Progenitor cell of endocrine pancreas (in vitro differentiated cells): ENCODE measurements at places on chromosomes 5 and 9. TPM values are rescaled to one million over a fixed set of nuclear protein-coding genes. Genes with fewer than 3 reads are reported as not detected.

DNA sequence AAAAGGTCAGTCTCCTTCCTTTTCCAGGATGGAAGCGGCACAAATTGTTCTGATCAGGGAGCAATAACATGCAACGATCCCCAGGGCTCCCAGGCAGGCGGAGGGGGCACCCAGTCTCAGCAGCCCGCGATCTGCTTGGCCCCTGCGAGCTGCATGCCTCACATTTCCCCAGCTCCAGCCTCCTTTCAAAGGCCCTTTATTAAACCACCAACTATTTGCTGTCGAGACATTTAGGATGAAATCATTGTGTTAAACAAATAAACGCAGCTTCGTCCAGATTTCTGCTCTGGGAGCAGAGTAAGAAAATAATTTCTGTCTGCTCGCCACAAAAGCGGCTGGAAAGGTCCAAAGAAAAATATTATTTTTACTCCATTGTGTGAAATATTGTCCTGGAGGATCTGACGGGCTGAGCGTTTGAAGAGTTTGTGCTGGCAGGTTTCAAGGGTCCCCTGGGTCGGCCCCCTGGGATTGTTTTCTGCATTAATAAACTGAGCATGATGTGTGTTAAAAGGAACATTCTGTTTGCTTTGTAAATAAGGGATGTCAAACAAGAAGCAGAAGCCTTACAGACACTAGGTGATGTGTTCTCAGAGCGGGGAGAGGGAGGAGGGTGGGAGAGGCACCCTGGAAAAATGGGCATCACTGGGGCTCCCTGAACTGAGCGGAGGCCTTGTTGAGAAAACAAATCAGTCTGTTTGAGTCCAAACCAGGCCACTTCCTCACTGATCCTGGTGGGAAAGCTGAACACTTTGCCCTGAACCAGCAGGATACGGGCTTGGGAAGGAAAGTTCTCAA lies 110.1 kb downstream of the FOXD1 start:
- no peak for DNase-seq

GRCh38 chr5:139670369-139671095 lies 22.4 kb downstream of the CXXC5 start:
- no peak for DNase-seq

DNA sequence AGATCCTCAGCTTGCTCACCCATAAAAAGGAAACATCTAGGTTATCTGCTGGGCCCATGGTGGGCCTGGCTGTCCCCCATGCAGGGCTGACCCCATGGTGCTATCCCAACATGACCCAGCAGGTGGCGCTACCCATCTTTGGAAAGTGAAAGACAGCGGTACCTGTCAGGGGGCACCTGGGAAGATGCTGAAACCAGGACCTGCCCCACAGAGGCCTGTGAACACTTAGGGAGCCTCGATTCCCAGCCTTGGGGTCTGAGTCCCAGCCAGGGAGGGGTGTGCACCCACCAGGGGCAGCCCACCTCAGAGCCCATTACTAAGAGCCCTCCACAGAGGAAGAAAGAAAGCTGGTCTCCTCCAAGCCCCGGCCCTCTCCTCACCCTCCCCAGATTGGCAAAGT lies 46.6 kb upstream of the IPPK start:
- DNase-seq = peak; percentile 88

DNA sequence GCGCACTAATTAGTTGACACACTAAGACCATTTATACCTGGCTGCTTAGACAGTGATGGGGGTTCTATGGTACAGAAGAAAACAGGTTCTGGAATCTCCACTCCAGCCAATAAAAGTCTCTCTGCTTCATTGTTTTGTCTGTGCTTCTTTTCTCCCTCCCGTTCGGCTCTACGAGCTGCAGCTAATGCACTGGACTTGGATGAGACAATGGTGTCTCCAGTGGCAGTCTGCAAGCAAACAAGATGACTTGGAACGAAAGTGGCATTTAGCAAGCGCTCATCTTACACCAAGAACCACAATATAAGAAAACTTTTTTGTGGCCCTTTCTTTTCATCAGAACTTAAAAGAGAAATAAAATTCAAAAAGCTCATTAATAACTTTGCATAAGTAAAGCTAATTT lies 30.2 kb downstream of the GFM2 start:
- no peak for DNase-seq

Gene CDH10
- total RNA-seq = 11.0 and 11.5 TPM in 2 replicates

Gene OLFML2A
- total RNA-seq = 2.2 and 2.5 TPM in 2 replicates

Gene PCDHGC5
- total RNA-seq = 1.2 and 1.3 TPM in 2 replicates
